A673 (cell line): ENCODE measurements at places on chromosomes 11 and 22.

GRCh38 chr11:117541211-117541610 lies 213.6 kb downstream of the CEP164 start:
- DNase-seq, result no peak

GRCh38 chr22:45014654-45015053 lies 4.8 kb upstream of the PHF21B start:
- DNase-seq, result peak; percentile 13

DNA sequence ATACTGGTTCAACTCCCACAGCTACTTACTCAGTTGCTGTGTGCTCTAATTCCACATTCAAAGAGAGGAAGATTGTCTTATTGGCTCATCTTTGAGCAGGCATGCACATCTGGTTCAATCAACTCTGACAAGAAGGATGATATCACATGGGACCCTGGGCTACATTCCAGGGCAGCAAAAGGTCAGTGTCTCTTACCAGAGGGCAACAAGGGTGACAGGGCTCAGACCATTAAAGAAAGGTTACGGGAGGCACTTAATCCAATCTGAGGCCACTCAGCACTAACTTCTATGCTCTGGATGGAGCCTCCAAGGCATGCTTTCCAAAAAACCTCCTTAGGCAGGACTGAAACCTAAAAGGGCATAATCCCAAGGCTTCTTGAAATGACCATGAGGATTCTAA lies 549.4 kb upstream of the API5 start:
- no peak for DNase-seq

DNA sequence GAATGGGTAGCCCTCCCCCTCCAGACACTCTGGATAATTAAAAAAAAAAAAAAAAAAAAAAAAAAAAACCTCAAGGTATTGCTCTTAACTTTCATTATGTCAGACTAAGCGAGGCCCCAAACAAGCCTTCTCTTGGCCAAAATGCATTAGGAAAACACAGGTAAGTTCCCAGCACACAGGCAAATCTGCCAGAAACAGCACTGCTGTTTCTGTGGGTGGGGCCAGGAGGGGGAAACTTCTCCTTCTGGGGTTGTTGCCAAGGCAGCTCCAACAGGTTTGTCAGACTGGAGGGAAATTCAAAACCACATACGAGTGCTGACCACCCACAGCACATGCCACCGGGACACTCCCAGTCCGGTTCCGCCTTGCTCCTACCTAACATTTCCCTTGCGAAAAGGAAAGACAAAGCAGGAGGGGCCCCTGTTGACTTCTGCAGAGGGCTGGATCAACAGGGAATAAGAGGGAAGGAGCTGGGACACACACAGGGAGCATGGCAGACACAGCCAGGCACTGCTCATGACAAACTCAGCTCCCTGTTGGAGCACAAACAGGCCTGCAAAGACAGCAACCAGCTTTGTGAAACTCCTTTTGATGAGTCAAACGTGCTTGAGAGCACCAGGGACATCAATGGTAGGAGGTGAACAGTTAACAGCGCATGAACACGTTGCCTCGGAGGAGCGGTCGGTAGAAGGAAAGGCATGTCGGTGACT lies 55.0 kb downstream of the MYH9 start:
- DNase-seq, result peak; percentile 42

DNA sequence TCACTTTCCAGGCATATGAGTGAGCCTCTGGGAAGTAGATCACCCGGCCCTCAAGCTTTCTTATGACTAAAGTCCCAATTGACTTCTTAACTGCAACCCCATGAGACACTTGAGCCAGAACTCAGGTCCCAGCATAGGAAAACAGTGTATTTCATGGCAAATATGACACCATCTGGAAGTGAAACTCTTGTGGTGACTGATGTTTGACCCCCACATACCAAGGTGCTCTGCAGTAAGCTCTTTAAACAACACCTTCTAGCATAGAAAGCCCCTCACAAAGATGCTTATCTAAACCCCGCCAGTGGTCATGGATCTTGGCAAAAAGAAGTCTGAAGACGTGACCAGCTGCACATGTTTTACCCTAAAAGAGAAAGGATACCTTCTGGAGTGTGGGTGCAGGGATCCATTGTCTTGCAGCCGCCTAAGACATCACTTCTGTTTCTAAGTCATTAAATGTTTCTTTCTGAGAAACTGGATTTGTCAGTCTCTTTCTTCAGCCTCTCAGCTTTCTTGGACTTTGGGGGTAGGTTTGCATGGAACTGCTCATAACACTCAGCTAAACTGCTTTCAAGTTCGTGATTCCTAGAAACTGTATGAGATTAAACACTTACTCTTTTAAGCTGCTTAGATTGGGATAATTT lies 7.4 kb upstream of the PELI3 start:
- no peak for DNase-seq

- DNase-seq, result no peak
These were observed 507.2 kb downstream of the TBC1D22A start for GRCh38 chr22:47269516-47270088.

GRCh38 chr22:38549101-38549894 lies 20.7 kb downstream of the DMC1 start:
- DNase-seq, result no peak

DNA sequence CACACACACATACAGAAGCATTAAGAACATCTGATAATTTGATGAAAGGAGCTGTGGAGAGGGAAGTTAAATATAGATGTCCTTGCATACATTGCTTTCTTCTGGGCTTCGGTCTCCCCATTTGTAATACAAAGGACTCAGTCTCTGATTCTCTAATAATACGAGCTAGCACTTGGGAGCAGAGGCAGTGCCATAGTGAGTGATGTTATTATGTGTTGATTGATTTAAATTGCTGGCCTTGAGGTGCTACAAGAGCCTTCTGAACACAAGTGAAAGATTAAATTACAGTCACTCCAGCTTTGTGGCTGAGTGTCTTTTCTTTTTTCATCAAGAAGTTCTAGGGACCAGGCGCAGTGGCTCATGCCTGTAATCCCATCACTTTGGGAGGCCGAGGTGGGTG lies 61.5 kb upstream of the HMGXB4 start:
- no peak for DNase-seq

- peak; percentile 87 for DNase-seq
These were observed 349.9 kb downstream of the CNTN5 start for GRCh38 chr11:99370549-99371216.

DNA sequence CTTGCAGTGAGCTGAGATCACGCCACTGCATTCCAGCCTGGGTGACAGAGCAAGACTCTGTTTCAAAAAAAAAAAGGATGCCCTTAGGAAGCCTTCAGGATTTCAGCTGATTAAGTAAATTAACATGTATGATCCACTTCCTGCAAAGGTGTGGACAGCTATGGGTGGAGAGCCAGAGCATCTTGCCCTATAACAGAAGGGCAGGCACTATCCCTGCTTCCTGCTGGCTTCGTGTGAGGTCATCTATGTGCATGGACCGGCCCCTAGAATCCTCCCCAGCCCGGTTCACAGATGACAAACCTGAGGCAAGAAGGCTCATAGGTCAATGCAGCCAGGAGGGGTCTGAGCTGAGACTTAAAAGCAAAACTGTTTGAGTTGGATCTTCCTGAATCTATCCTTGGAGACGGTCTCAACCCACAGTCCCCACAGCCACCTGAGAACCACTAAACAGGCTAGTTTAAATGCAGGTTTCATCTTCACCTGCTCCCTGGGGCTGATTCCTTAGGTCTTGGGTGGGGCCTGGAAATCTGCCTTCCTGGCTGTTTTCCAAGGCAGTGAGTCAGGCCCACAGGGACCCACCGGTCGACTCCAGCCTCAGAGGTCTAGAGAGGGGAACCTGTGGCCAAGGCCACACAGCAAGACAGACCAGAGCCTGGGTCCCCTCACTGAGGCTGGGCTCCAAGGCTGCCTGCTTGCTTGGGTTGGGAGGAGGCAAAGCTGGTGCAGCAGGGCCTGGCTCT lies 55.2 kb upstream of the MPEG1 start:
- DNase-seq, result no peak

GRCh38 chr11:10750838-10751580 lies at the start of gene CTR9:
Gene CTR9 (plus strand): TSS chr11:10751246. CDS start chr11:10751413, 167 bp downstream.
- peak; percentile 95 for DNase-seq

DNA sequence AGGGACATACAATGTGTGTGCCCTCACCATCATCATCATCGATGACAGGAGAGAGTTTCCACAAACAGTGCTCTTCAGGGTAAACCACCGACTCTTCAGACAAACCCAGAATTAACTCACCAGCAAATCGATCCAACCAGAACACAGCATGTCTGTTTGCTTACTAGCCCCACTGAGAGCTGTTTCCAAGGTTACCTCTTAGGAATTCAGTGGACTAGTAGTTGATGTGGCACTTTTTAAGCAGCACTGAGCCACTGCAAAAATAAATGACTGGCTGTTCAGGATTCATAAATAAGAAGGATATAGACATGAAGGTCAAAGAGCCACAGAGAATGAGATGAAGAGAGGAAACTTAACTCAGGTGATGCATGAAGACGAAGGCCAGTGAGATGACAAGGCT lies 83.1 kb downstream of the PARVA start:
- no peak for DNase-seq

DNA sequence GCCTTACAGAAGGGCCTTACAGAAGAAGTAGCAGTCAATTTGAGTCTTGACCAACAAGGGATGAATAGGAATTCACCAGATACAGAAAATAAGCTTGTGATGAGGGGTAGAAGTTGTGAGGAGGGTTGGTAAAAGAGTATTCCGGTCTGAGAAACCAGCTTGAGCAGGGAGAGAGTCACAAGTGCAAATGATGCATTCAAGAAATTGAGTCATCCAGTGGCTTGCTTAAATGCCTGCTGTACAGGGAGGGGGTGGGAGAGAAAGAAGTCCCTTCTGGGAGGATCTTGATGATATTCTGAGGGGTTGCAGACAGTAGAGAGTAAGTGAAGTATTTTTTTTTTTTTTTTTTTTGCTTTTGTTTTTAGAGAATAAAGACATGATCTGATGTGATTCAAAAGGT lies 9.2 kb downstream of the CCKBR start:
- no peak for DNase-seq

DNA sequence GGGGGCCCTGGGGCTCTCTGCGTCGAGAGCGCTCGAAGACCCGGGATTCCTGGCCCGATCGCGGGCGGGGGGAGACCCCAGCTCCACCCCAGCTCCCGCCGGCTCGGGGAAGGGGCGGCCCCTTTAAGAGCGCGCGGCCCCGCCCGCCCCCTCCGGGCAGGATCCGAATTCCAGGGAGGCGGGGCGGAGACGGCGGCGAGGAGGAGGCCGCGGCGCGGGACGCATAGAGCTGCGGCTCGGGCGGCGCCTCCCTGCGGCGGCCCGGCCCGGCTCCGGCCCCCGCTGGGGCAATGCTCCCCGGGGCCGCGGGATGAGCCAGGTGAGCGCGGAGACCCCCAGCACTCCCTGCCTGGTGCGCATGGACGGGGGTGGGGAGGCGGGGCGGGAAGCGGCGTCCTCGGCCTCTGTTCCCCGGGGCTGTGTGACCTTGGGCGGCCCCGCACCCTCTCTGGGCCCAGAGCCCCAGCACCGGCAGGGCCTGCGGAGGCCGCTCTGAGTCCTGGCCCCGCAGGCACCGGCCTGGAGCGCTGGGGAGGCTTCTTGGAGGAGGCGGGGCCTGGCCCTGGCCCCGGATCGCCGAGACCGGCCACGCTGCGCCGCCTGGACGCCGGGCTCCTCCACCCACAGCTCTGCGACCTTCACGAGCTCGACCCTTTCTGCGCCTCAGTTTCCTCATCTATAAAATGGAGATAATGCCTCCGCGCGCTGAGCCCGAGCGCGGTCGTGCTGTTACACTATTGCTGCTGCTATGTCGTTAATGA lies 565 bp downstream of the GAS2L1 start:
- peak; percentile 91 for DNase-seq

- peak; percentile 82 for DNase-seq
These were observed 18.2 kb downstream of the SLC5A4 start for GRCh38 chr22:32236970-32237369.

- no peak for DNase-seq
These were observed 83.1 kb downstream of the PTPRJ start for GRCh38 chr11:48063424-48063978.

DNA sequence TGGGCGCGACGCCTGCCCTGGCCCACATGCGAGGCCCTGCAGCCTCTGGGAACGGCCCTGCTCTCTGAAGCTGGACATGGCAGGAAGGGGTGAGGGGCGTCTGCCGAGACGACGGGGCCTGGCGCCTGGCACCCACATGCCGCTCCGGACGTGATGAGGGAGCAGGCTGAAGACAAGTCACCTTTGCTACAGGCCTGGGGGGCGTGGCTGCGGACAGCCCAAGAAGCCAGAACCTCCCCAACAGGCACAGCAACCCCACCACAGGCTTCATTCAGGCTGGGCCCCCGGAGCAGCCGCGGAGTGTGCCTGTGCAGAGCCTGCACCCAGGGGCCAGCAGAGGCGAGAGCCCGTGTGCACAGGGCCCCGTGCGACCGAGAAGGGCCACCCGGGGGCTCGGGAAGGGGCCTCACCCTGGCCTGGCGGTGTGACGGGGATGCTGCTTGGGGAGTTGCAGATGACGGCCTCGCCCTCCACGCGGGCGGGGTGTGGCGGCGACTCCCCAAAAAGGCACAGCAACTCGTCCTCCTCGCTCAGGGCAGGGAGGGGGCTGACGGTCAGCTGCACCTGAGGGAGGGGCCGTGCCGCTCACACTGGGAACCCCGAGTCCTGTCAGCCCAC lies 16.6 kb upstream of the MAPK11 start:
- no peak for DNase-seq

GRCh38 chr11:69734367-69734766 lies 30.5 kb upstream of the FGF19 start:
- DNase-seq, result no peak

DNA sequence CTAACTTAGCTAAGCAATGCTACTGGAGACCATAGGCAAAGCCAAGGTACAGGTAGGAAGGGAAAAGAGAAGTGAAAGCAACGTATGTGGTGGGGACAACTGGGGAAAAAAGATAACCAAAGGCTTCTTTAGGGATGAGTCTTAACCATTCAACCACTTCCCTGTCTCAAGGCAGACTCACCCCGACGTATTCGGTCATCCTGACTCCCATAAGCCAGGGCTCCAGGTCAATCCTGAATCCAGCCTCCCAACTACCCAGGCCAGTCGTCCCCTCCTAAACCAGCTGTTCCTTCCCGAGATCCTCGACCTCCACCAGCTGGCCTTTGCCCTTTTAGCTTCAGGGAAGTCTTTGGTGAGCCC lies 330 bp downstream of the ACP2 start:
- no peak for DNase-seq

DNA sequence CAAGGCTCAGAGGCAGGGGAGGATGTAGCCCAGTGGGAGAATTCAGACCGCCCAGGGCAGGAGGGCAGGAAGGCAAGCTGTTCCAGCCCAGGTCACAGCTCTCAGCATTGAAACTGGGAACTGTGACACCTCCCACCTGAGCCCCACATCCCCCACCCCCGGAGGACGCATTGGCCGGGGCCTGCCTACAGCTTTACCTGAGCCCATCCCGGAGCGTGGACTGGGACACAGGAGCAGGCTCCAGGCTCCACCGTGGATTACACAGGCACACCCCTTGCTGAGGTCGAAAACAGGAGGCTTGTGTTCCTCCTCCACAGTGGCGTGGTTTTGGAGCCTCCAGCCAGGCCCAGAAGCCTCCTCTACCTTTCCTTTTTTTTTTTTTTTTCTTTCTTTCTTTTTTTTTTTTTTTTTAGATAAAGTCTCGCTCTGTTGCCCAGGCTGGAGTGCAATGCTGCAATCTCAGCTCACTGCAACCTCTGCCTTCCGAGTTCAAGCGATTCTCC lies 9.1 kb upstream of the PGA3 start:
- no peak for DNase-seq

- DNase-seq, result no peak
These were observed 198.5 kb downstream of the MYO18B start for GRCh38 chr22:25940479-25940878.
